T1000 (cell line): ENCODE measurements at places on chromosomes 1 and 21.

- no peak for DNase-seq
Observed at GRCh38 chr1:244918421-244919319, 54.3 kb upstream of the HNRNPU start.

GRCh38 chr21:41054018-41054578, 113.9 kb upstream of the BACE2 start:
- no peak for DNase-seq

GRCh38 chr1:58950897-58951296, 167.1 kb upstream of the JUN start:
- DNase-seq: no peak

DNA sequence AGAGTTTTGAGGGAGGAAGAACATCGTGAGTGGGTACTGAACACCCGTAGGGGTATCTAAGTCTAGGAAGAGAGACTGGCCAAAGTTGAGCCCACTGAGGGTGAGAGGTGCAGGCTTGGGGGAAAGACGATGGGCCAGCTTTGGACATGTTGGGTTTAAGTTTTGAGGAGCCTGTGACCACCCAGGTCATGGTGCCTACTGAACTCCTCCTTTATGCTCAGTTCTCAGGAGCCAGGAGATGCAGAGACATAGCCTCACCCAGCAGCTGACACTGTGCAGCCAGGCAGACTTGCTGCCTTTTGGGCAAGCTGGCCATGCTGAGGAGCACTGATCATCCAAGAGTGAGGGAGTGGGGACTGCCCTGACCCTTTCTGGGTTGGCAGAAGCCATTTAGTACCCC, 72.3 kb downstream of the TNR start:
- no peak for DNase-seq

DNA sequence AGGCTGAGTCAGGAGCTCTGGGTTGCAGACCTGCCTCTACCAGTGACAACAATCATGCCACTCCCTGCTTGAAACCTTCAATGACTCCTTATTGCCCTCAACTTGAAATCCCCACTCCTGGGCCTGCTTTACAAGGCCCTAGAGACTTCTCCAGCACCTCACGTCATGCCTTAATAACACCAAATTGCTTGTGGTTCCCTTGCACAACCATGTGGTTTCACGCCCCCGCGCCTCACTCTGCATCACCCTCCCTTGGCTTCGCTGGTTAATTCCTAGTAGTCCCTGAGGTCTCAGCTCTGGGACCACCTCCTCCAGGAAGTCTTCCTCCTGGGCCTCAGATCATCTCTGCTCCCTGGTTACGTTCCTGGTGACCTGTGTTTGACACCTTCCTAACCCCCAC, 33.0 kb downstream of the EPHA2 start:
- DNase-seq: peak; percentile 69

- DNase-seq: no peak
Observed at GRCh38 chr1:244085891-244086290, 34.8 kb downstream of the ZBTB18 start.

DNA sequence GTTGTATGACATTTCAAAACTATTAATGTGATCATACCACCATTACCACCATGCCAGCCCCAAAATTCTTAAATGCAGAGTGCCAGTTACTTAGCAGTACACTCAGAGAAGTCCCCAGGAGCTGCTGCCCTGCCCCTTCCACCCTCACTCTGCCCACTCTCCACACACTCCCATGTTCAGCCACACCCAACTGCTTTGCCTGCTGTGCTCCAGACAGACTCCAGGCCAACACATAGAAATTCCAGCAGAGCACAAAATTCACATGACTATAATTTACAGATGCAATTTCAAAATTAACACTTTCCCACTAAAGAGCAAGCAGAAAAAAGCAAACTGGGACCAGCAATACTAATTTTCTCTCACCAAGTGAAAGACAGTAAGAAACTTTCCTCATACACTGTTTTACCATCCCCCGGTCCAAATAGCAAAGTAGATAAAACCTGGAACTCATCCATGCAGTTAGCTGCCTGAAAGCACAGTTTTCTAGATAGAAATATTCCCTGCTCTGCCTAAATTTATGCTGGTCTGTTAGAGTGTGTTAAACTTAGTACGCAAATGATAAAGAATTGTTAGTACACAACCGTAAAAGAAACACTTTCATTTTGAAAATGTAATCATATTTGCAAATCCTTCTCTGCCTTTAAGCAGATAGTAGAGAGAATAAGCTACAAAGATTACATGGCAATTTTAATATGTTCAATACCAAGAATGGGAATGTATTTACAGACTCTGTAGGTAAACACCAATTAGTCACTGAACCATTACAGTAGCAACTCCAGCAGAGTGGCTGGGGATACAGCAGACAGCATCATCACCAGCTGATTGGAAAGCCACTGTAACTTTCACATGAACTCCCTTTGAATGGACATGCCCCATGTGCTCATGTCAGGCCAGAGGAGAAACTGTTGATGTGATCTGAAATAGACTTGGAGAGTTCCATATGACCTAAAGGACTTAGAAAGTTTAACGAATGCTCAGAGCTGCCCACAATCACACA, 176.5 kb downstream of the VAV3 start:
- no peak for DNase-seq
